ENCODE measurements at places on chromosomes 12 and 14.

DNA sequence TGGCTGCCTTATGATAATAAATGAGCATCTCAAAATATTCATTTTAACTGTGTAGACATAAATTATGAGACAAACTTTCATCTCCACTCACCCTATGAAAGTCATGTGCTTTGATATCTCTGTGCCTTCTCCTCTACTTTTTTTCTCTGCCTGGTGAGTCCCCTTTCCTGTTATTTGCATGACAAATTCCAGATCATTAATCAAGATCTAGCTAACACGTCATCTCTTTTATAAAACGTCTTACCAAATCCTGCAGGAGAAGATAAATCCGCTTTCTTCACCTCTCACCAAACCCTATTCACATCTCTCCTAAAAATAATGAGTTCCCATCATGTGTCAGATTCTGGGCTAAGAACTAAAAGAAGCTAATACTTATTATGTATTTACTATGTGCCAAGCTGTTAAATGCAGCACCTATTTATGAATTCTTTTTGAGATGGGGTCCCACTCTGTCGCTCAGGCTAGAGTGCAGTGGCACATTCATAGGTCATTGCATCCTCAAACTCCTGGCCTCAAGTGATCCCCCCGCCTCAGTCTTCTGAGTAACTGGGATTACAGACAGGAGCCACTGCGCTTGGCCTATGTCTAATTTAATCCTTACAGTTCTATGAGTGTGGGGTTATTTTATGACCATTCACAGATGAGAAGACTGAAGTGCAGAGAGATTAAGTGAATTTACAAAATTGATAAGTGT is 26.7 kb downstream of the SPX start:
- no peak for DNase-seq

- no peak for DNase-seq
Observed at GRCh38 chr14:35044939-35045797, 904 bp upstream of the FAM177A1 start.

DNA sequence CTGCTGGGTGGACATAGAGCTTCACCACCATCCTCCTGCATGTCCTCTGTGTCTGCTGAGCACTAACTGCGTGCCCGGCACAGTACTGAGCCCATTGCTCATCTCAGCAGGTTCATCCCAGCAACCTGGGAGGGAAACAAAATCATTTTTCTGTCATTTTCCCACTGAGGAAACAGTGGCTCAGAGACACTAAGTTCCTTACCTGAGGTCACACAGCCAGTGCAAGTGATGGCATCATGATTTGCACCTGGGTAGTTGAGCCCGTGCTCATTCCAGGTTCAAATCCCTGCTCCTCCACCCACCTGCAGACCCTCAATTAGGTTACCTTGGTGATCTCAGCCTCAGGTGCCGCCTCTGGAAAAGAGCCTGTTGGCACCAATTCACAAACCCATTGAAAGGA is 23.4 kb downstream of the RNFT2 start:
- DNase-seq, result no peak

GRCh38 chr14:71243697-71244096 is 336.4 kb downstream of the PCNX1 start:
- DNase-seq, result no peak

DNA sequence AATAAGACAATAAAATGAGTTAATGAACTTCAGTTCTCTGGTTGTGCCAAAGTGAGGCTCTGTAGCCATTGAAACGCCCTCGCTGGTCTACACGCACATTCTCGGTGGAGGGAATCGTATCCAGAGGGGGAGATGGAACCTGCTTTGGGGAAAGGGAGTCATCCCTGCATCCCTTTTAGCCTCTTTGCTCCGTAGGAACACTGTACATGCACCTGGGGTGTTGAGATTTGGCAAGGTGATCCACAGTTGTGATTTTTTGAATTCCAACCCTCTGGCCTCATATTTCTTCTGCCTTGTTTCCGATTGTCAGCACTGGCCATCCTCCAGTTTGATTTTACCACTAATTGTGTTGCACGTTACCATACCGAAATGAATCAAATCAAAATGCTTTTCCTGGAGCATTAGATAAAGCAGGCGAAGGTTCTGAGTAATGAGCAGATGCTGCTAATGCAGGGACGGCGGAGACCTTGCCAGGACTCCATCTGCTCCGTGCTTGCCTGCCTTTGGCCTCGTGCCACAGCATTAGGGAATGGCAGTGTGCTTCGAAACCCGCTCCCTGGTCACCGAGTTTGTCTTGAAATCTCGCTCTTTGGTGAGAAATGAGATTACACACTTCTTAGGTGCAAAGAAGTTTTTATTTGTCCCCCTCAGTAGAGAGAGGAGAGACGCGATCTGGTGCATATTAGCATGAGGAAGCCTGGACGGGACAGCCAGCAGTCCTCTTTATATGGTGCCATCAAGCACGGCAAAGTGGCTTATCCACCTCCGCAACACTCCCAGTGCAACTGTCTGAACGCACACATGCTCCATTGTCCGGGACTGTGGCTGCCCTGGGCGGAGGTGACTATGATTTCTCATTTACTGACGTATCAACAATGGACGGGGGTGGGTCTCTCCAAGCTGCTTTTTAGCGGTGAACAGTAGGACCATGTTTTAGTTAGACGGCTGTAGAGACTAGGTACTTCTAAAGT is 59.1 kb downstream of the FBXW8 start:
- no peak for DNase-seq

GRCh38 chr12:27208414-27208750 is 35.7 kb upstream of the STK38L start:
- DNase-seq, result no peak

DNA sequence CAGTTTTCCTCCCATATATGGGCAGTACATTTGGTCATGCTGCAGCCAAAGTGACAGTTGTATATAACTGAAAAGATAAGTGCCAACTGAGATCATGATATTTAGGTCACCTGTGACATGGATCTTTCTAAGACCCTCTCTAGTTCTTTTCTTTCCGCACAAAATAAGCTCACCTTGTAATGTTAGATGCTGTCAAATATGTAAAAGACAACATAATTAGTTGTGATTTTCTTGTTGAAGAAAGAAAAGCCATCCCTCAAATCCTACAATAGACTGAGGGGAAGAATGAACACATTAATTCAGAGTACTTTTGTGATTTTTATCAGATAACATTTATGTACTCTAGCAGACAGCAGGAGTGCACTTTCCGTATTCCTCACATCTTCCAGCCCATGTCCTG is 37.4 kb downstream of the OVCH1 start:
- DNase-seq, result no peak

DNA sequence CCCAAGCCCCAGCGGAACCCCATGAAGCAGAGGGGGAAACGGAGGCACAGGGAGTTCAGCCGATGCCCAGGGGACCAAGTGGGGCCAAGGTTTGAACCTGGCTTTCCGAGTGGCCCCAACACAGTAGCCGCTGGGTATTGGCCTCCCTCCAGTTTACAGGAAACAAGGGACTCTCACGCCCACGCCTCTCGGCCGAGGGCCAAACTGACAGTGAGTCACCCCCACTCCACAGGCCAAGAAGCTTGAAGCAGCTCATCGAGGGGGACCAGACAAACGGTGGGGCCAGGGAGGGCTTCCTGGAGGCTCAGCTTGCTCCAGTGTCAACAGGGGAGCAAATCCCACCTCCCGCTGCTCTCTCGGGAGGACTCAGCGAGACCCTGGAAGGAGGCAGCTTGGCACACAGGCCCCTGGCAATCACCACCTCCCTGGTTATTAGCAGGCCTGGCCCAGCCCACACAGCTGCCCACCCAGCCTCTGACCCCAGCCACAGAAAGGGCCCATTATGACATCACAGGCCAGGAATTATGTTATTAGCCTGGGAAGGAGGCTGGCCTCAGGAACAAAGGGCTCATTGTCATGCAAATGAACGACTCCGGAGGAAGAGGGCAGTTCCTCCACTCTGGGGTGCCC is 54.6 kb downstream of the NCOR2 start:
- DNase-seq, result peak; percentile 91

DNA sequence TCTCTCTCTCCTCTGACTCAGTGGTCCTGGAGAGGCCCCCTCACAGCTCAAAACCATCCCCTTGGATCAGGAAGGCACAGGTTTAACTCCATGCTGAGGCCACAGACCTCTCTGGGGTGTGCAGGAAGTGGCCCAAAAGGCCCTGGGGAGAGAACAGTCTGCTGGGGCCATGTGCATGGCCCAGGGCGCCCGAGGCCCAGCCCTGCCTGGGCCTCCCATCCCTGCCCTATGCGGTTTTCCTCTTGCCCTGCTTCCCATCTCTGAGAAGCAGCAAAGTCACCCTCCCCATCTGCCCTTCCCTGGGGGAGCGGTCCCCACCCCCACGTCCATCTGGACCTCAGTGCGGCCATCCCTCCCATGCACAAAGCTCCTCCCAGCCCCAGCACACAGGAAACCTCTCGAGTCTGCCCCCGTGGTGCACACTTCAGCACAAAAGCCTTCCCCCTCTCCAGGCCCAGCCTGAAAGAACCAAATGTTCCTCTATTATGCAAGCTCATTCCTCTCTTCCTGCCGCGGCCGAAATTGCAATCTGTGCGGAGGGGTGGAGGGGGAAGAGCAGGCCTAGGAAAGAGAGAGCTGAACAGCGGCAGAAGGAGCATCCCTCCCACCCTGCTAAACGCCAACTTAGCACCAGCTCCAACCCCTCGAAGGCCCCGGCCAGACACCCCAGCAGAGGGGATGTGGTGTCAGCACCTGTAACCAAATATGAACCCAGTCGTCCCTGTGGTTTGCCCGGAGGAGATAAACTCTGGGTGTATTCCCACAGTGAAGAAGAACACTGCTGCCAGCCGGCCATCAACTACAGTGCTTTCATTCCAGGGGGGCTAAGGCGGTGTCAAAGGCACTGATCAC is 108.5 kb downstream of the SCARB1 start:
- DNase-seq, result peak; percentile 79

DNA sequence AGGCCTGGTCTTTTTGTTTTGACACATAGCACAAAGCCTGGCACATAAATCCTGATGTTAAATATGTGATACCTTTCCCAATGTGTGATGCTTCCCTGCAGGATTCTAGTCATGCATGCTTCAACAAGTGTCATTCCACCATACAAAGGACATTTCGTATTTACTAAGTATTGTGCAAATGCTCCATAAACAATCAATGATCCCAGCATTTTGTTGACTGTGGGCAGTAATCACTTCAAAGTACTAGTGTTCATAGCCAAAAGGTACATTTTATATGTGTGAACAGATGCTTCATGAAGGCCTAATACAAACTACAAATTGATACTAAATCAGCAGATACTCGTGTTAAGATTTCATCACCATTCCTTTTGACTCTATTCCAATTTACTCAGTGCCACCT is 4.4 kb downstream of the CCNB1IP1 start:
- DNase-seq, result no peak

DNA sequence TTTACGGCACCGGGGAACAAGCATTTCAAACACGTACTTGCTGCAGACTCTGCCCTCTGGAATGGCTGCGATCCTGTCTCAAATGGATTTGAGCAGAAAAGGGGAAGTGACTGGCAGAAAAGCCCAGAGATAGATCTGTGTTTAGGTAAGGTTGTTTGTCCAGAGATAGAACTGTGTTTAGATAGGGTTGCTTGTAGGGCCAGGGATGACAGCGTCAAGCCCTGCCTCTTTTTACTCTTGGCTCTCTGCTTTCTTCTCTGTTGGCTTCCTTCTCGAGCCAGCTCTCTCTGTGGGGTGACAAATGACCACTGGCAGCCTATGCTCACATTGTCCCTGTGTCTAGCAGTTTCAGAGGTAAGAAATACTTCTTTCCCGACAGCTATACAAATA is 11.4 kb downstream of the DGLUCY start:
- no peak for DNase-seq

GRCh38 chr14:90892970-90893369 is 76.7 kb upstream of the TTC7B start:
- DNase-seq, result no peak

GRCh38 chr12:111503116-111503515 is 96.0 kb downstream of the ATXN2 start:
- DNase-seq, result no peak

GRCh38 chr12:95731519-95731958 is 59.0 kb downstream of the NTN4 start:
- DNase-seq, result no peak

- DNase-seq, result peak; percentile 6
Observed at GRCh38 chr14:26896447-26896846, 298.6 kb upstream of the NOVA1 start.

DNA sequence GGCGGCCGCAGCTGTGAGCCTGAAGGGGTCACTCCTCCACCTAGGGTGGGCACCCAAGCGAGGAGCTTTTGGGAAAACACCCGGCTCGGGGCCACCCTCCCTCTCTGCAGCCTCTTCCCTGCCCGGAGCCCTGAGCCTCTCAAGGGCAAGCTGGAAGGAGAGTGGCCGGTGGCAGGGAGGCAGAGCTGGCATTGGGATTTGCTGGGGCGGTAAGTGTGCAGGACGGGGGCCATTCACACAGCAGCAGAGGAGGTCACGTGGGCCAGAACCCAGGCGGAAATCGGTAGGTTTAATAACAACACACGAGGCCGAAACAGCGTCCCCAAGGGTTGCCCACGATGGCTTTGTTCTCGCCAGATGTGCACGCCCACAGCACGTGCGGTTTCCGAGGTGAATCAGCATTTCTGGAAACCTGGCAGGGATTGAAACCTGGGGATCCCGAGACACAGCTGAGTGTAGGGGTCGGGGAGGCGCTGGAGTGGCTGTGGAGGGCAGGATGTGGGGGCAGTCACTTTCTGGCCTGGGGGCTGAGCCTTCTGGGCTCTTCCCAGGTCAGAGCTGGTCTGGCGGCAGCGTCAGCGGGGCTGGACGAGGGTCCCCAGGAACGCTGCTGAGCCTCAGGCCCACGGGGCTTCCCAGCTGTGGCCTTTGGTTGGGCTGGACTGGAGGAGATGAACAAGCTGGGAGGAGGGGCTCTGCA is 23.5 kb downstream of the NOC4L start:
- no peak for DNase-seq

DNA sequence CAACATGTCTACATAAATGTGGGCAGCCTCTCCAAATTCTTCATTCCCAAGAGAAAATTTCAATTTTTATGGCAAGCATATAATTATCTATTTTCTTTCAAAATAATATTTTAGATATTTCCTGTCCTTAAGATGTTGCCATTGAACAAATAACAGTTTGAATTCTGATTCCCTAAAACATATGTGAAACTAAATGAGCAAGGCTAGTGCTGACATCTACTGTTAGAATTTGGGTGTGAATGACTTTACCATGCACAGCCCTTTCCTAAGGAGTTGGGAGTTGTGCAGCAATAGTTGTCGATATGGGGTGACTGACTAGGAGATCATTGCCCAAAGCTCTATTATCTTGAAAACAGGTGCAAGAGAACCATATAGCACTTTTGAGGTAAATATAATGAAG is 108.2 kb upstream of the SLC38A4 start:
- DNase-seq, result peak; percentile 66

DNA sequence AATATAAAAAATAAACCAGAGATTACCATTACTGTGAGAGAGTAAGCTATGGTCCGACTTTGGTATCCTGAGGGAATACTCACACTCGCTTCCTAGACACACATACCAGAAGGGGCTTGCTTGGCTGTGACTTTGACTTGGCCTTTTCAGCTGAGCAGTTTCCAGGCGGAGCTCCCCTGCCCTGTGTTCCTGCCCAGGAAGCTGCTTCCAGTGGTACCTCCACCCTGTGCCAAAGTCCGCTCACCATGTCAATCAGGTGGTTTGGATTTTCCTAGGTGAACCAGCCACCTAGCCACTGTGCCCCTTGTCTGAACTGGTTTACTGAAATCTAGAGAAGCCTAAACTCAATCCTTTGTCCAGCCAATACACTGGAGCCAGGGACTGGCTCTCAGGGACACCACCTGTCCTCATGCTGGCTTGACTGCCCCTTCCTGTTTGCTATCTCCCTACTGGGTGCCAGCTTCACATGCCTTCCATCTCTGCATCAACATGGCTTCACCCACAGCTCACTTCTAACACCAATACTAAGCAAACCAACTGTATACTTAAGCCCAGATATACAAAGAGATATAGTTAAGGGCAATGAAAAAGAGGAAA is 28.6 kb downstream of the MAX start:
- DNase-seq, result no peak

GRCh38 chr12:83958997-83959396 is 953.6 kb downstream of the SLC6A15 start:
- no peak for DNase-seq
